ENCODE measurements at places on chromosomes 5 and 9.

DNA sequence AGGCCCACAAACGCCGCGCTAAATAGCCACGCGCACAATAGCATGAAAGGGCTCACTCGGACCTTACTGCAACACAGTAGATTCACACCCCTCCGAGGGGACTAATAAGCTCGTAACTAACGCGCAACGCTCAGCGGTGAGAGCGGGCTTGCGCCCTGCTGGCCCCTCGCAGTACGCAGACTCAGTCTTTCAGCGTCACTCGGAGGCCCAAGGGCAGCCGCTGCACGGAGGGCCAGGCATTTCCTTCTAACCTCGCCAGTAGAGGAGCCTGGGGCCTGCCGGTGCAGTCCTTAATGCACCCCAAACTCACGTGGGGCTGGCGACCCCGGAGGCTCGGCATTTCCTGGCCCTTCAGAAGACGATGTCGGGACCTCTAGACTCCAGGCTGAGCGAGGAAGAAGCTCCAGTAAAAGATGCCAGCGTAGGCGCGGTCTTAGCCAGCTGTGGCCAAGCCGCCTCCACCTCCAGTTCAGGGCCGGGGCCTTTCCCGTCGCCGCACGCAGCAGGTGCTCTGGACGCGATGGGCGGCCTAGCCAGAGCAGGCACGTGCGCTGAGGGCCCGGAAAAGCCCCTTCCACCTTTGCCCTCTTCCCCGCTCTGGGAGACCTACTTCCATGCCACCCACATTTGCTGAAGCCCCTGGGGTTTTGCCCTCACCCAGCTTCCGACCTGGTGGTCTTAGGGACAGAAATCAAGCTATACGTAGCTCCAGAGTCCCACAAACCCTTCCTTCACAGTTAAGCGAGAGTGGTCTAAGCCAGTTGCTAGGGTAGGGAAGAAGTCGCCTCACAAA lies 38.3 kb upstream of the TIFAB start:
- no peak for DNase-seq

DNA sequence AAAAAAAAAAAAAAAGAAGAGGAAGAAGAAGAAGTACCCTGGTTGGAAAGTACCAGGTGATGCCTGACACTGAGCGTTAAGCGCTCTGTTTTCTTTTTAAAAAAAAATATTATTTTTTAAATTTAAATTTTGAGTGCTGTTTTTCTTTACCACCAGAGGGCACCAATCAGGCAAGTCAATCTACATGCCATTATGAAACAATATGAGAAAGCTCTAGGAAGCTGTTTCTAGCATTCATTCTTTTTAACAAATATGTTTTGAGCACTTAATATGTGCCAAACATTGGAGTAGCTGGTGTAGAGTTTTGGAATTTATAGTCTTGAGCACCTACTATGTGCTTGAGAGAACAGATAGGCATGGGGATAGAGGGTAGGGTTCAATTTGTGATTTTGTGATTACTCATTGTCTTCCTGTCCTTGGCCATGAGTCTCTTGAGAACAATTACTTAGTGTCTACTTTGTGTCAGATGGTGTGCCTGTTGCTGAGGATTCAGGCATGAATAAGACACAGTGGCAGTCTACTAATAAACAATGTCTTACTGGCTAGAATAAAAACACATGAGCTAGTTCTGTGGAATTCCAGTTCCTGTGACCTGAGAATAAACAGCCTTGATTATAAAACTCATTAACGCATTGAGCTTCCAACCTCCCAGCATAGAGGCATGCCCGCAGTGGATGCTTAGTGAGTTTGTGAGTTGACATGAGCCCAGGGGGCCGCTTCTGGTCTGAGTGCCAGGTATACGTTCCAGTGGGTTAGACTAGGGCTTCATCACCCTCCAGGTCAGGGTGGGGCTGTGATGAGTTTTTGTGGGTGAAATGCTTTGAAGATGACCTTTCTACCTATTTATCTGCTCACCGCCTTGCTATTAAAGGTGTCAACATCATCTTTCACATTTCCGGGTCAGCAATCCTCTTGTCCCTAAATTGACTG lies 3.0 kb upstream of the UBE2R2 start:
- DNase-seq: peak; percentile 54

GRCh38 chr9:94802251-94802650 lies 75.8 kb downstream of the AOPEP start:
- DNase-seq: no peak

DNA sequence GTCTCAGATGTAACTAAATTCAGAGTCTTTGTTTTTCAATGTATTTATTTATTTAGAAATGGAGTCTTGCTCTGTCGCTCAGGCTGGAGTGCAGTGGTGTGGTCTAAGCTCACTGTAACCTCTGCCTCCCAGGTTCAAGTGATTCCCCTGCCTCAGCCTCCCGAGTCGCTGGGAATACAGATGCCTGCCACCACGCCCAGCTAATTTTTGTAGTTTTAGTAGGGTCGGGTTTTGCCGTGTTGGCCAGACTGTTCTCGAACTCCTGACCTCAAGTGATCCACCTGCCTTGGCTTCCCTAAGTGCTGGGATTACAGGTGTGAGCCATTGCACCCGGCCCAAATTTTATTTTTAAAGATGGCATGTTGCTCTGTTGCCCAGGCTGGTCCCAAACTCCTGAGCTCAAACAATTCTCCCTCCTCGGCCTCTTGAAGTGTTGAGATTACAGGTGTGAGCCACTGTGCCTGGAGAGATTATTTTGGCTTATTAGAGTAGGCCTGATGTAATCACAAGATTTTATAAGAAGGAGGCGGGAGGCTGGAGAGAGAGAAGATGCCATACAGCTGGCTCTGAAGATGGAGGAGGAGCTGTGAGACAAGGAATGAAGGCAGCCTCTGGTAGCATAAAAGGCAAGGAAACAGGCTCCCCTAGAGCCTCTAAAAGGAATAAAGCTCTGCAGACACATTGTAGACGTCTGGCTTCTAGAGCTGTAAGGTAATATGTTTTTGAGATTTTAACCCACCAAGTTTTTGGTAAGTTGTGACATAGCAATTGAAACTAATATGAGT lies 12.9 kb upstream of the KLF9 start:
- DNase-seq: no peak

GRCh38 chr9:129650680-129651235 lies 8.8 kb upstream of the ASB6 start:
- no peak for DNase-seq

- DNase-seq: no peak
These were observed 202.4 kb upstream of the ZNF608 start for GRCh38 chr5:124948754-124949275.
